ENCODE measurements at places on chromosomes 5 and 9. TPM values are rescaled to one million over a fixed set of nuclear protein-coding genes. Genes with fewer than 3 reads are reported as not detected.

KDM4C gene
- 14.2 TPM for total RNA-seq

SPATA6L gene
- 2.1 TPM for total RNA-seq

AK8 gene
- 0.49 TPM for total RNA-seq

GARIN3 gene
- not detected for total RNA-seq

ZFP37 gene
- 1.0 TPM for total RNA-seq

ARHGEF39 gene
- total RNA-seq: 0.89 TPM

GKAP1 gene
- 0.51 TPM for total RNA-seq

Data from mesangial cell (primary cell).